ENCODE measurements at places on chromosomes 4 and X.

GRCh38 chr4:142551517-142552305 is 294.4 kb downstream of the INPP4B start:
- no peak for DNase-seq

DNA sequence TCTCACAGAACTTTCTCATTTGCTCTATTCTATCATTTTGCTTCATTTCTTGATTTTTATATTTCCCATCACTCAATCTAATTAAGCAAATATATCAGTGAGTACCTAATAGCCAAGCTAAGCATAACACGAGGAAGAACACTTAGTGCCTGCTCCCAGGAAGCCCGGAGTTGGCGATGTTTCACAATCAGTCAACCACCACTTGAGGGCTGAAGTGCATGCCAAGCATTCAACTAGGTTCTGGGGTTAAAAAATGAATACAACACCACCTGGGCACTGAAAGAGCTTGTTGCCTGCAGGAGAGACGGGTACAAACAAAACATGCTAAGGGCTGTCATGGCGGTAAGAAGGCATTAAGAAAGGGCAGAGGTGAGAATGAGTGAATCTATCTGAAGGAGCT is 47.5 kb downstream of the UCHL1 start:
- no peak for DNase-seq

DNA sequence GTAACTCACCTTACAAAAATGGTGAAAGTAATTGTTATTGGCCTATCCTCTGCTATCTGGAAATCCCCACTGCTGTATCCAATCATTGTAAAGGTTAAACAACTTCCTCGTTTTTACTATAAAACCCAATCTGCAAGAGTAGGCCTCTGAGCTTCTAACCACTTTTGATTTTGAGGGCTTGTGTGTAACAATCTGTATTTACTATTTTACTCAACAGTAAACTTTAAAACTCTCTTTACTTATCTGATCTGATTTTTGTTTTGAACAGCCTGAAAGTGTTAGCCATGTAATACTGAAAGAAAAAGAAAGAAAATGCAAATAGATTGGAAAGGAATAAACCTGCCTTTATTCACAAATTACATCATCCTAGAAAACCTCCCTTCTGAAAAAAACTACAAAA is 63.1 kb downstream of the SLC10A7 start:
- DNase-seq: no peak

DNA sequence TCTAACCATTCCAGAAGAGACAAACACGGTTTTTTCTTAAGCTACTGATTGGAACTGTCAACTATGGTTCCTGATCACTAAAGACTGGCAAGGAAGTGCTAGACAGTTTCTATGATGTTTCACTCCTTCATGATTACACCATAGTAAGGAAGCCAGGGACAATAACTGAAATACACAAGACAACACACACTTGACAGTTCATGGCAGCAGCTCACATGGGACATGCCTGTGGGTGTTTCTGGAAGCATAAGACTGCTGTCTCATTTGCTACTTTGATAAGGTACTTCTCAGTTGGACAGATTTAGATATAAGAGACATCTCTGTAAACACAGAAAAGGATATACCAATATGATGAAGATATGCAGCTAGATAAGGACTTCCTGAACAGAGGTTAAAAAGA is 8.3 kb upstream of the IRAK1 start:
- DNase-seq: no peak

- DNase-seq: no peak
Observed at GRCh38 chr4:24241511-24241910, 342.8 kb downstream of the DHX15 start.

GRCh38 chr4:85210353-85210752 is 243.9 kb upstream of the WDFY3 start:
- DNase-seq: no peak

GRCh38 chr4:79872738-79873137 is 200.3 kb downstream of the ANTXR2 start:
- peak; percentile 66 for DNase-seq

- no peak for DNase-seq
Observed at GRCh38 chr4:16124232-16124631, 40.4 kb upstream of the PROM1 start.

DNA sequence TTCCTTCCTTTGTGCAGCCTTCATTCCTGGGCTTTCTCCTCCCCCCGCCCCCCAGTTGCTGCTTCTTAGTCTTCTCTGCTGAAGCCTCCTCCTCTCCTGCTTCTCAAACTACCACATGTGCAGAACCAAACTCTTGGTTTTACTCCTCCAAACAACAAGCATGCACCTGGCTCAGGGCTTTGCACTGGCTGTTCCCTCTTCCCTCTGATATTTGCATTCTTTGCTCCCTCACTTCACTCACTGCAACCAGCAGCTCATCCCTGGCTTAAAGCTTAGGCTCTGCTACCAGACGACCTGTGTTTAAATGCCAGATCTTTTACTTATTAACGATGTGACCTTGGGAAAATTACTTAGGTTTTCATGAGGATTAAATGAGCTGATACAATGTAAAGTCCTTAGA is 51.4 kb downstream of the MED28 start:
- no peak for DNase-seq

- DNase-seq: no peak
Observed at GRCh38 chr4:100100985-100101384, 89.3 kb downstream of the DDIT4L start.

- DNase-seq: peak; percentile 81
Observed at GRCh38 chr4:145618932-145619638, at the start of gene MMAA. Gene MMAA, plus strand, starts transcription at chr4:145619385. Its CDS starts 19,755 bp downstream, at chr4:145639140.

DNA sequence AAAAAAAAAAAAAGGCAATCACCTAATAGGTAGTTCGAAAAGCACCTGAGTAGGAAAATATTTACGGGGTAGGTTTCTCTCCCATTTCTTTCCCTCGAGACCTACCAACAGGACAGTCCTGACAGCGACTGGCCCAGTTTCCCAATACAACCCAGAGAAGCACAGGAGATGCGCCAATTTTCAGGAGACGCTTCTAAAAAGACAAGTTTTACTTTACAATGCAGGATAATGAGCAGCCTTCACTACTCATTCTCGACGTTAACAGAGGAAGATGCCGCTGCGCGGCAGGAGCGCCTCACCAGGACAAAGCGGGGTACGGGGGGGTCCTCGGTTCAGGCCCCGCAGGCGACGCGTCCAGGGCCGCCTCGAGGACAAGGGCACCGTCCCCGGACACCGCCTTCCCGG is 708 bp downstream of the BCLAF3 start:
- no peak for DNase-seq

GRCh38 chrX:39652336-39652735 is 445.4 kb downstream of the BCOR start:
- peak; percentile 64 for DNase-seq

DNA sequence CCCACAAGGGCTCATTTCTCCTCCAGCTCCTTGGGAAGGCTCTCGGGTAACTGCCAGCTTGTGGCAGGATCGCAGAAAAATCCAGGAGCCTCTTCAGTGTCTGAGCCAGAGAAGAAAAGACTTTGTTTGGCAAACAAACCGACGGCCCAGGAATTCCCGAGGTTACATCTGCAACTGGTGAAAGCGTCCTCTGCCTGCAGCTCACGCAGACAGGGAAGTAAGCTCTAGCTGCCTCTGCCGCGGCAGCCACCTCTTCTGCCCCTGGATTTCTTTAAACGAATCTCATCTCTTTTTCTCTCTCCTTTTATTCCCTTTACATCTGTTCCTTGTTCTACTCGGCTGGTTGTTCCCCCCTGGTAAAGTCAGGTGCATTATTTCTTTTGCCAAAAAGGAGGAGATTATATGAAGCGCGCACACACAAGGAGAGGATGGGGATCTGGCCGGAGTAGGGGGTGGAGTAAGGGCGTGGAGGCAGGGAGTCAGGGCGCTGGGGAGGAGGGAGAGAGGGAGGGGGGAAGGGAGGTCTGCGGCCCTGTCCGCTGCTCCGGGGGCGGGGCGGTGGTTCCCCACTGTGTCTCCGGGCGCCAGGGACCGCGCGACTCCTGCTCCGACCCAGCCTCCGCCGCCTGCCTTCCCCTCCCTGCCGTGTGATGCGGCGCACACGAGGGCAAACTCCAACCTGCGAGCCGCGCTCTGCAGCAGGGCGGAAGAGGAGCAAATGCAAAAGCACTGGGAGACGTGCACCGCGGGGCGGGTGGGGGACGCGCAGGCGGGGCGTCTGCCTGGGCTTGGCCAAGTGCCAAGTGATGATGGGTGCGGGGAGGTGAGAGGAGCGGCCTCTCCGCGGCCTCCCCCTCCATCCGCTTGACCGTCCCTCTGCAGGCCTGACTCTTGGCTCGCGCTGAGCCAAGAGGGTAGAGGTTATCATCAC is at the start of gene DCHS2:
DCHS2 (minus strand) TSS at position 459 of the 931 bp plus-strand sequence; CDS start at position 15, 444 bp downstream.
- no peak for DNase-seq

GRCh38 chr4:103915224-103915869 is 195.6 kb upstream of the TACR3 start:
- DNase-seq: peak; percentile 3

GRCh38 chr4:58144721-58145120 is 1034.5 kb upstream of the IGFBP7 start:
- peak; percentile 94 for DNase-seq

DNA sequence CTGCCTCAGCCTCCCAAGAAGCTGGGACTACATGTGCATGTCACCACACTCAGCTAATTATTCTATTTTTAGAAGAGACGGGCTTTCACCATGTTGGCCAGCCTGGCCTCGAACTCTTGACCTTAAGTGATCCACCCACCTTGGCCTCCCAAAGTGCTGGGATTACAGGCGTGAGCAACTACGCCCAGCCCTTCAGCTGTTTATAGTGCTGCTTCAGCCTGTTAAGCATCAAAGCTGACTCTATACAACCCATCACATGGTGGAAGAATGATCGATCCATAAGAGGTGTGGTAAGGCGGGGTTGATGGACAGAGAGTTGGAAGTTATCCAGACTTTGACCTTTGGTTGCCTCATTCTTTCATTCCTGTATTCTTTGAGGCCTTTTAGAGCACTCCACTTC is 56.2 kb upstream of the RAPGEF2 start:
- DNase-seq: no peak

GRCh38 chrX:74383611-74384010 is 37.7 kb upstream of the SLC16A2 start:
- peak; percentile 78 for DNase-seq

- DNase-seq: peak; percentile 86
Observed at GRCh38 chrX:39576041-39576872, 521.5 kb downstream of the BCOR start.

GRCh38 chr4:43330288-43330687 is 437.8 kb downstream of the GRXCR1 start:
- no peak for DNase-seq

- DNase-seq: no peak
Observed at GRCh38 chr4:111930659-111931058, 214.6 kb upstream of the FAM241A start.

Measured in NCI-H524 (cell line).